ENCODE measurements at places on chromosomes 6 and 20.

DNA sequence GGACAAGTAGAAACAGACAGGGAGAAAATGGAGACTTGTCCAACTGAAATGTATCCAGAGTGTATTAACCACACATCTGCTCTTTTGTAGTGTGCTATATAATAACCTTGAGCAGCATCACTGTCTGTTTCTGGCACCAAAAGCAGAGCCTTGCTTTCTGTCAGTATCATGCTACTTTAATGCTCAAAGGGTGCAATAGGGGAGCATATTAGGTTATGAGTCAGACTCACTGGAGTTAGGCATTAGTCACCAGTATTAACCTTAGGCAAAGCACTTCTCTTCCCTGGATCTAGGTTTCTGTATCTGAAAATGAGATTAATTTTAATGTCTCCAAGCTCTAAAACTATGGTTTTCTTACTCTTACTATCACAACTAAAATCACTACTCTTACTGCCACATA lies 280.1 kb downstream of the TFAP2B start:
- no peak for DNase-seq

DNA sequence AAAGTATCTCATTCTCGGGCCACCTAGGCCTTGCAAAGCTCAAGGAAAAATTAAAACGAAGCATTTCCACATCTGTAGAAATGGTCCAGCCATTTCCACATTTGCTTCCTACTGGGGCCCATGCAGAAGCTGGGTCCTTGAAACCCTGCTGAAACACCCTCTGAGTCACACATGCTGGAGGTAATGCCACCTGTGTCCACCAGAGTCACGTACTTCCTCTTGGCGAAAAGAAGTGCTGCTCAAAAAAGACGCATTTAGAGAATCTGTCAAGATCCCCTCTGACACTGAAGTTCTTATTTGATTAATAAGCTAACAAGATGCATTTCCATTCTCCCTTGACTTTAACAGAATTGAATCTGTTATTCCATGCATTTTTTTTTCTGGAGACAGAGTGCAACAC lies 423.2 kb downstream of the PREX1 start:
- DNase-seq, result no peak

- peak; percentile 54 for DNase-seq
Observed at GRCh38 chr20:62716198-62716940, 7.7 kb downstream of the NTSR1 start.

- no peak for DNase-seq
Observed at GRCh38 chr20:38454556-38455473, 17.8 kb upstream of the RALGAPB start.
